ENCODE measurements at places on chromosomes 6 and 20.

DNA sequence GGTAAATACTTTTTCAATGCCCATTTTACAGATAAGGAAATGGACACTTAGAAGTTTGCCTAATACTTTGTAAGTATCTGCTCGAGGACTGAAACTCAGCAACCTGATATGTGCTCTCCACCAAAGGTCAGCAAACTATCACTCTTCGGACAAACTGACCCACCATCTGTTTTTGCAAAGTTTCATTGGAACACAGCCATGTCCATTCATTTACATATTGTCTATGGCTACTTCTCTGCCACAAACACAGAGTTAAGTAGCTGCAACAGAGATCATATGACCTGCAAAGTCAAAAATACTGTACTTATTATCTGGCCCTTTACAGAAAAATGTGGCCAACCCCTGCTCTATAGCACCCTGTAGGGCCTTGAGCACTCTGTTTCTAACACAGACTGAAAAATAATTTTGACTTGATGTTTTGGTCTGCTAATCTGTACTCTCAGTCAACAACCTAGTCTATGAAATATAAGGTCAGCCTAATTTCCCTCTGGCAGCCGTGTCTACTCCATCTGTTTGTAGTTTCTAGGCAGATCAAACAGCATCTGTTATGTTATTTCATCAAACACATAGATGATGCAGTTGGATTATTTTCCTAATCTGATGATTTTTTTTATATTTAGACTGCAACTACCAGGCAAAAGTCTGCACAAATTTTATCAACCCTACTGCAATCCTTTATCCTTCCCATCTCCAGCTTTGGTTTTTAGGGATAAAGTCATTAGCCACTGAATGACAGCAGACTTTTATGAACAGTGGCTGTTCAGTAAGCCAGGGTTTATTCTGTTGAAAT lies 41.4 kb upstream of the BEND6 start:
- no peak for DNase-seq

DNA sequence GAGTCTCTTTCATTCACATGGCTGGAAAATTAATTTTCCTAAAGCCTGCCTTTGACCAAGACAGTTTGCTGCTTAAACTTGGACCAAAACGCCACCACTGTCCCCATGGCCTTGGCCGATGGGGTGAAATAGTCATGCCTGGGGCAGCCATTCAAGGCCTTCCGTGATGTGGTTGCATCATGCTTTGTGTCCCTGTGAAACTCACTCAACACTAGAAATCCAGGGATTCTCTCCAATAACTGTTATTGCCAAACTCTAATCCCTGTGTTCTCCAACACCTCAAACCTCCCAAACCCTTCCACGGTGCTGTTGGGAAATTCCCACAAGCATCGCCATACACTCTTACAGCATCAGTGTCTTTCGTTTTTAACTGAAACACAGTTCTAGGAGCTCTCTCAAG lies 1.4 kb upstream of the TXNDC5 start:
- DNase-seq = no peak

DNA sequence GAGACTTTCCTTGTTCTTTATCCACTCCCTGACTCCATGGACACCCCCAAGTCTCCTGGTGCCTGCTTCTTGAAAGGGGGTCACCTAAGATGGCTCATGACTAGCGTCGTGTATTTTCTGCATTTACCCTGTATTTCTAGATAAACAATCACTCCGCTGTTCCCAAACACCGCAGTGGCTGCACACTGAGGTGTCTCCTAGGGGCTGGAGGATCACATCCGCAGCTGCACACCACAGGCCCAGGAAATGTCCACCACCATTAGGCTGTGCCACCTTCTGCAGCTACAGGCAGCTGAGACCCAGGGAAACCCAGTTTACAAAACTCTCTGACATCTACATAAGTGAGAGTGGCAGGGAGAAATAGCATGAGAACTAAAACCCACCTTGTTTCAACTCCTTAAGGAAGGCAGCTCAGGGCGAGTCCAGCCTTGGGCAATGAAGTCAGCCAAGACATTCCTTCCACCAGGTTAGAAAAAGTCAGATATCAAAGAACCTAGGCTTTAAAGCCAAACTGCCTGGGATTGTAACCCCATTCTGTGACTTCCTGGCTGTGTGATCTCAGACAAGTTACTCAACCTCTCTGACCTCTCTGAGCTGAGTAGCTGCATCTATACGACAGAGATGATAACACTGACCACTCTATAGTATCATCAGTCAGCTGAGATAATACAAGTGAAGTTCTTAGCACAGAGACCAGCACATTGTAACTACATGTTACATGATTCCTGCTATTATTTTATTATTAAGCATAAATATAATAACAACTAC lies 102.2 kb downstream of the SNX5 start:
- DNase-seq = no peak

- DNase-seq = no peak
These were observed 44.7 kb downstream of the BMP6 start for GRCh38 chr6:7770601-7771000.

DNA sequence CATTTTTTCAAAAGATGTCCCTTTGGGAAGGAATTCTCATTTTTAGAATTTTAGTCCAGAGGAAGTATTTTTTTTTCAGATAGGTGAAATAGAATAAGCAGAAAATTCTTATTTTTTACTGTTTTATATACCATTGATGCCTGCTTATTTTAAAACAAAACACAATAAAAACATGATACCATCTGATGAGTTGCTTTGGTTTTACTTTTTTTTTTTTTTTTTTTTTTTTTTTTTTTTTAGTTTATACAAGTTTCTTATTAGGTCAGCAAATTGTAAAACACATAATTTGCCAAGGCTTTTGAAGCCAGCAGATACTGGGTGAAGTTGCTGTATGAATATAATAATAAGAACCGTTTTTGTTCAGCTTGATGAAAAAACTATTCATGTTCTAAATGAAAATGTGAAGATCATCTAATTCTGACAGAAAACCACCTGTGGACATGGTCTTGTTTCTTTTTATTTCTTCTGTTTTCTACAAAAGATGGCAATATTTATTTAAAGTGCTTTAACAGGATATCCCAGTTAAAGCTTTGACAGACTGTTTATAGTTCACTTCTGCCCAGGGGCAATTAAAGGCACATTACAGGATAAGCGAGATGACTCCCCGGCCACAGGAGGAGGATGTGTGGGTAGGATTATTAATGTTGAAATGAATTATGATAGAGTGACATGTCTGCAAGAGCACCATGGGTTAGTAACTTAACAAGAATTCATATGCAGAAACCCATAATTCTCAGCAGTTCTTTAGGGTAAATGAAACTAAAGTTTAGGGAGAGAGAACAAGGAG lies 31.1 kb downstream of the MYB start:
- DNase-seq = no peak

Measured in NCI-H510A treated with DMSO at 0.1 percent for 48 hours (cell line).